Mesenteric fat pad (tissue), 1 donor: ENCODE measurements at places on chromosomes 5 and 9. TPM values are rescaled to one million over a fixed set of nuclear protein-coding genes. Genes with fewer than 3 reads are reported as not detected.

MAMDC2 gene
- 3.7 TPM for total RNA-seq

LMX1B gene
- total RNA-seq: 0.77 TPM

C1QTNF2 gene
- total RNA-seq: 0.64 TPM

ERCC8 gene
- 8.0 TPM for total RNA-seq
